Mucosa of descending colon (tissue), 3 donors: ENCODE measurements at places on chromosomes 13 and 19. TPM values are rescaled to one million over a fixed set of nuclear protein-coding genes. Genes with fewer than 3 reads are reported as not detected.
A peak's percentile ranks its signal among the peaks of the same experiment; 100 is the strongest.

- DNase-seq: no peak
Measured at GRCh38 chr19:4115050-4115817, 8.7 kb downstream of the MAP2K2 start.

- DNase-seq: no peak
Measured at GRCh38 chr13:52736891-52737290, 2.7 kb downstream of the CNMD start.

DNA sequence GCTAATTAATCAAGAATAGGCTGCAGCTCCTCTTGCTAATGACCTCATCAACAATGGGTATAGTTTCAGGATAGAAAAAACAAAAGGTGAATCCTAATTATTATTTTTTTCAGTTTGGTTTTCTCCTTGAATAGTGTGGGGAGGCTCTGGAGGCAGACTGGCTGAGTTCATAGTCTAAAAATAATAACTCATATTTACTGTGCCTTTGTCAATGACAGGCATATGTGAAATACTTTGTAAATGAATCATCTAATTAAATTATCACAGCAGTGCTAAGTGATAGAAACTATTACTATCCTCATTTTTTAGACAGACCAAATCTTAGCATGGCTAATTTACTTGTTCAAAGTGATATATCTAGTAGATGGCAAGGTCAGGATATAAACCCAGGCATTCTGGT, 1261.0 kb upstream of the SLC10A2 start:
- no peak for DNase-seq

GRCh38 chr13:45337803-45338202, 3.2 kb downstream of the TPT1 start:
- DNase-seq: no peak

DNA sequence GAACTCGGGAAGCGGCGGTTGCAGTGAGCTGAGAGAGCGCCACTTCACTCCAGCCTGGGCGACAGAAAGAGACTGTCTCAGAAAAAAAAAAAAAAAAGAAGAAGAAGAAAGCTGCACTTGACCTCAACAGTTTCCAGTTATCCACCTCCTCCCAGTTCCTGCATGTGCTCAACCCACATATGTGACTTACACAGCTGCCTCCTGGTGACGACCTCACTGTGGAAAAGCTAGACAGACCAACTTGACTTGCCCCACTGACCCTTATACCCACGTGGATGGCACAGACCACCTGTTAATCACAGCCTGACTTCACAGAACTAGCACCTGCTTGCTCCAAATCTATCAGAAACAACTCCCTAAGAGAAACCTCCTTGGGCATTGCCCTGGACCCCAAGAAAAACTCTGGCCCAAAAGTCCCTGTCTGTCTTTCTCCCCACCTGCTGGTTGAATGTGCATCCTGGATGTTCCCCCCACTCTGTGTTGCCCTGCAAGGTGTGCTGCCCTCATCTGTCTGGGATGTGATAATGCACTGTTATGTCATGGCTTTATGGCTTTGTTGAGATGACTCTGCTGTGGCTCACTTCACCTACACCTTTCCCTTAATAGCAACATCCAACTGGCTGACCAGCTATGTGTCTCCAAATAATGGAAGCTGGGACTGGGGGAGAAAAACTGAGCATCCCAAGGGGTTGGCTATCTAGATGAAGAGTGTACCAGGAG, 2.8 kb downstream of the ZNF20 start:
- DNase-seq: no peak

DNA sequence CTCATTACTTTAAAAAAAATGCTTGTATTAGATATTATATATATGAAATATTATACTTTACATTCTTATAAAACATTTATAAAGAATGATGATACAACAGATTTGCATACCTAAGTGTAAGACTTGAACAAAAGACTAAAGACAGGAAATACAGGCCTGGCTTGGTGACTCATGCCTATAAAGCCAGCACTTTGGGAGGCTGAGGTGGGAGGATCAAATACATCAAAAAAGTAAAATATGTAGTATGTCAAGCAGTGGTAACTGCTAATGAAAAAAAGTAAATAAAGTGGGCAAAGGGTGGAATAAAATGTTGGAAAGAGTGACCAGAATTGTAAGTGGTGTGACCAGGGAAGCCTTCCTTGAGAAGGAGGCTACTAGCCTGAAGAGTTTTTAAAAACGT, 133.7 kb downstream of the GGACT start:
- no peak for DNase-seq

GRCh38 chr19:38204728-38205127, 19.3 kb downstream of the DPF1 start:
- DNase-seq: no peak

DNA sequence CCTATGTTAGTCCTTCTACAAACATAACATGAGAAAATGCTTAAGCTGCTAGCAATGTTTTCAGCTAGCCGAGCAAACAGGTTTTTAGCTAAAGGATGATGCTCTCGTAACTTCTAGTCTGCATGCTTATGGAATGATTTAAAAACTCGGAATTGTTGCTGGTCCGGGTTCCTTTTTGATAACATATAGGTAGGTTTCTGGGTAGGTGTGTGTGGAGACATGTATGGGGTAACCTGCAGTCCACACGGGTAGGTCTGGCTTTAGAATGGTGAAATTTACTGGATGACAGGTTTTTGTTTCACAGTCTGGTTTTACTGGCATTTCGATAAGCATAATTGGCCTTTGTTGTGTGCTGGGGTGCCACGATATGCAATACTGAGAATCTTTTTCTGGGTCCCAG, 4.4 kb downstream of the ZNF813 start:
- DNase-seq: no peak

GRCh38 chr13:42894765-42895243, 97.2 kb downstream of the EPSTI1 start:
- no peak for DNase-seq

DNA sequence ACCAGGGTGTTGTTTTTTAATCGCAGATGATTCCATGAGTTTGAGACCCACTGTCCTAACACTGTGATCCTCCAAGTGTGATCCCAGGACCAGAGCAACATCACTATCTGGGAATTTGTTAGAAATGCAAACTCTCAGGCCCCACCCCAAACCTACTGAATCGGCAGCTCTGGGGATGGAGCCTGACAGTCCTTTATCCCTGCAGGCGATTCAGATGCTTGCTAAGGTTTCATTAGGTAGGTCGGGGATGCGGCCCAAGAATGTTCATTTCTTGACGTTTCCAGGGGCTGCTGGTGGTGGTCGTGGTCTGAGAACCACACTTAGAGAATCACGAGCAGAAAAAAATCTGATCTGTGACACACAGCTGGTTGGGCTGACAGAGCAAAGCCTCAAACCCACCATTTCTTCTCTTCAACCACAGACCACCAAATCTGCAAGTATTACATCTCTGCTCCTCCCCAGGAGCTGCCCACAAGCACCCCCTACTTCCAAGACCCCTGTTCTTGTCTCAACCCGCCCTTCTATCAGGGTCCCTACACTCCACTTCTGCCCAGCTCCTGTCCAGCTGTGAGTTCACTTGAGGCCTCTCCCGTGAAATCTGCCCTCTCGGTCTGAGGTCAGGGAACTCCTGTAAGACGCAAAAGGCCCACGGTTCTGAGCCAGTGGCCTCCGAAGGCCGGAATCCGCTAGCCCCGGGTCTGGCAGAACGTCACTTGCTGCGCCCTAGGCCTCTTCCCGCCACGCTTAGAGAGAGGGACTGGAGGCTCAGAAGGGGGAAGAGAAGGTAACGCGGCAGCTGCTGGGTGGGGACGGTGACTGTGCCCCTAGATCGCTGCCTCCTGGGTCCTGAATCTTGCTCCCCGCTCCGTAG, 1.1 kb upstream of the FARP1 start:
- DNase-seq: peak; percentile 51

DNA sequence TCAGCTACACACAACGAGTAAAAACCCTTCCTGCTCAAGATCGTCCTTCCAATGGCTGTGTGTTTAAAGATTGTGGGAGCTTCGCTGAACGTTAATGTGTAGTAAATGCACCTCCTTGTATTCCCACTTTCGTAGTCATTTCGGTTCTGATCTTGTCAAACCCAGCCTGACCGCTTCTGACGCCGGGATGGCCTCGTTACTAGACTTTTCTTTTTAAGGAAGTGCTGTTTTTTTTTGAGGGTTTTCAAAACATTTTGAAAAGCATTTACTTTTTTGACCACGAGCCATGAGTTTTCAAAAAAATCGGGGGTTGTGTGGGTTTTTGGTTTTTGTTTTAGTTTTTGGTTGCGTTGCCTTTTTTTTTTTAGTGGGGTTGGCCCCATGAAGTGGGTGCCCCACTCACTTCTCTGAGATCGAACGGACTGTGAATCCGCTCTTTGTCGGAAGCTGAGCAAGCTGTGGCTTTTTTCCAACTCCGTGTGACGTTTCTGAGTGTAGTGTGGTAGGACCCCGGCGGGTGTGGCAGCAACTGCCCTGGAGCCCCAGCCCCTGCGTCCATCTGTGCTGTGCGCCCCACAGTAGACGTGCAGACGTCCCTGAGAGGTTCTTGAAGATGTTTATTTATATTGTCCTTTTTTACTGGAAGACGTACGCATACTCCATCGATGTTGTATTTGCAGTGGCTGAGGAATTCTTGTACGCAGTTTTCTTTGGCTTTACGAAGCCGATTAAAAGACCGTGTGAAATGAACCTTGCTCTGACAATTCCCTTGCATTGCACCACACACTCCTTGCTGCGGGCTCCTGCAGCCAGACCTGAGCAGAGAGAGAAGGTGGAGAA, 2.7 kb upstream of the FAM174C start:
- DNase-seq: no peak

DNA sequence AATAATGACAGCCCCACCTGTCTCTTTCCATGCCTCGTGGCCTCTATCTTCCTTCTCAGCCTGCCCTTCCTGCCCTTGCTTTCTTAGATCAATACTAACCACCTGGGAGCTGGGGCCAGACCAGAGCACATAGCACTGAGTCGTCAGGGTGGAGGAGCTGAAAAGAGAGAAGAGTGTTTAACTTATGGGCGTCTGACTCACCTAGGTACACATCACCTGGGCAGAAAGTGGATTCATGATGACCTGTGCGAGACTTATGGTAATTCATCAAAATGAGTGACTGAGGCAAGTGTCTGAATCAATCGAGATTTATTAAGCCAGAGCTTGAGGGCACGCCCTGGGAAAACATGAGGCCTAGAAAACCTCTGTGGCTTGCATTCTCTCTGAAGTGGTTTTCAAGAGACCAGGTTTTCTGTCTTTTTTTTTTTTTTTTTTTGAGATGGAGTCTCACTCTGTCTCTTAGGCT, 19.2 kb downstream of the CEACAM6 start:
- peak; percentile 83 for DNase-seq

DNA sequence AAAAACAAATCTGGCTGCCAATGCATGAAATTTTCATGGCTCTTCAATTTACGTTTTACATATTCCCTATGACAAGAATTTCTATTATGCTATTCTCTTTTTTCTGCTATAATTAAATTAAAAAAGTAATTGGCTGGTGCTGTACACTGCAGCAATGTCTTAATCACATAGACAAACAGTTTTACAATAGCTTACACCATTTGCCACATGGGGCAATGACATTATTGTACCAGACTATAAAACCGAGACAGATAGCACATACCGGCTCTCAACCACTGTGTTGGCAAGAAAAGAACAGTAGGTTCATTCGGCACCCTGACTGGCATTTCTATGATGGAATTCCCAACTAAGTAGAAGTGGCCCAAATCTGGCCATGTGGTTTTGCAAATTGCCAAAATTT, 67.7 kb downstream of the DACH1 start:
- DNase-seq: no peak

DNA sequence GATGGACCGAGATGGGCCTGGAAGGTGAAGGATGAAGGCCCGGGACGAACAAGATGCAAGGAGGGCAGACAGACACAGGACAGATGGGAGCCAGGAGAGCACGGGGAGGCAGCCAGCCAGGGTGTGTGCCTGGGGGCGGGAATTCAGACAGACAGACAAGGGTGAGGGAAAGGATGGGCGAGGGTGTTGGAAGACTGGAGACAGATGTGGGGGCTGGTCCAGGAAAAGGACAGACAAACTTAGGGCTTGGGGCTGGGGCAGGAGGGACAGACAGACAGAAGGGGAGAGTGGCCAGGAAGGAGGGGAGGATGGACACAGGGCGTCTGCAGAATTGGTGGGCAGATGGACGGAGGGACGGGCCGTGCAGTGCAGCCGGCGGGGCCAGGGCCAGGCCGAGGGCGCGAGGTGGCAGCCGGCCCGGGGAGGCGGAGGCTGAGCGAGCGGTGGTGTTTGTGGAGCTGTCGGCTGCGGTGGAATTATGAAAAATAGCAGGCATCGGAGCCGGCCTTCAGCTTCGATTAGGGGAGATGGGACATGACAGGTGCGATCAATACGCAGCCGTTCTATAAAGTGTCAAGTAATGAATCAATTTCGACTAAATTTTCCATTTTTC, 4.6 kb upstream of the ERFL start:
- no peak for DNase-seq

DNA sequence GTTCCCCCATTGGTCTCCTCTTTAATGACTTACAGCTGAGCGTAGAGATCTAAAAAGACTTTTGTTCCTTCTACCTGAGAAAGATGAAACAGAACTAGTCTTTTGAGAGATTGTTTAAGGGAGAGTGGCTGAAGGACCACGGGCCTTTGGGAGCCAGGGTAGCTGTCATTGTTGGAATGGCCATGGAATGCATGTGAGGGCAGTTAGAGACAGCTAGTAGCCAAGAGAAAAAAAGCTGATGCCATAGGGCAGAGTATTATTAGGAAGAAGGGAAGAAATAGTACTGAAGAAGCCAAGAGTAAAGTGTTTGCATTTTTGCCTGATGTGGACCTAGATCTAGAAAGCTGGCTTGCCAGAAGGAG, 5.6 kb downstream of the ZNF507 start:
- DNase-seq: no peak

DNA sequence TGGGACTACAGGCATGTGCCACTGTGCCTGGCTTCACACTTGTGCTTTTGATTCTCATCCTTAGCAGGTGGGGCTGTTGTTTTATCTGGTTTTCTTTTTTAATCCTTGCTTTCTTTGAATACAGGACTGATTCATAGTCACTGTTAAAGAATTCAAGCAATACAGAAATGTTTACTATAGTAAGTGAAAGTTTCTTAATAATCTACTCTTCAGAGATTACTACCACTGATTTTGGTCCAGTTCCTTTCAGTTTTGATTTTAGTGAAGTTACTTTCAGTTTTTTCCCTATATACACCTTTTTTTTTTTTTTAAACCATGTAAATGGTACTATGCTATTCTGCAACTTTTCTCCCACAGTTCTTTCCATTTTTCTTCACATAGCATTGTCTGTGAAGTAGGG, 53.6 kb downstream of the GATAD2A start:
- DNase-seq: no peak

GRCh38 chr13:110294146-110294545, 12.8 kb downstream of the COL4A1 start:
- DNase-seq: no peak

The PLPPR3 gene
- total RNA-seq: 0.19 TPM

The RASIP1 gene
- 1.7 TPM for total RNA-seq

The KIR2DL3 gene
- not detected for total RNA-seq

The ZNF534 gene
- total RNA-seq: not detected

The CGB2 gene
- total RNA-seq: not detected

The GAS6 gene
- total RNA-seq: 113 TPM

The SHD gene
- 21.0 TPM for total RNA-seq

The EEF2 gene
- total RNA-seq: 2,582 TPM

The SIGLECL1 gene
- total RNA-seq: not detected
